ENCODE measurements at places on chromosomes 2 and 18. TPM values are rescaled to one million over a fixed set of nuclear protein-coding genes. Genes with fewer than 3 reads are reported as not detected.

GRCh38 chr18:58449464-58449863, 179.4 kb downstream of the ALPK2 start:
- no peak for DNase-seq

GRCh38 chr2:159086342-159086741, 117.9 kb downstream of the TANC1 start:
- no peak for DNase-seq

GRCh38 chr18:50807176-50807575, 12.6 kb downstream of the MRO start:
- no peak for DNase-seq

The DHRS9 gene
- polyA plus RNA-seq = 3.3 TPM

The WNT6 gene
- not detected for polyA plus RNA-seq

GRCh38 chr18:47985866-47986265, 55.4 kb upstream of the SMAD2 start:
- DNase-seq = no peak

The TUBB8B gene
- polyA plus RNA-seq = 0.30 TPM

The SESTD1 gene
- polyA plus RNA-seq = 15.8 TPM

DNA sequence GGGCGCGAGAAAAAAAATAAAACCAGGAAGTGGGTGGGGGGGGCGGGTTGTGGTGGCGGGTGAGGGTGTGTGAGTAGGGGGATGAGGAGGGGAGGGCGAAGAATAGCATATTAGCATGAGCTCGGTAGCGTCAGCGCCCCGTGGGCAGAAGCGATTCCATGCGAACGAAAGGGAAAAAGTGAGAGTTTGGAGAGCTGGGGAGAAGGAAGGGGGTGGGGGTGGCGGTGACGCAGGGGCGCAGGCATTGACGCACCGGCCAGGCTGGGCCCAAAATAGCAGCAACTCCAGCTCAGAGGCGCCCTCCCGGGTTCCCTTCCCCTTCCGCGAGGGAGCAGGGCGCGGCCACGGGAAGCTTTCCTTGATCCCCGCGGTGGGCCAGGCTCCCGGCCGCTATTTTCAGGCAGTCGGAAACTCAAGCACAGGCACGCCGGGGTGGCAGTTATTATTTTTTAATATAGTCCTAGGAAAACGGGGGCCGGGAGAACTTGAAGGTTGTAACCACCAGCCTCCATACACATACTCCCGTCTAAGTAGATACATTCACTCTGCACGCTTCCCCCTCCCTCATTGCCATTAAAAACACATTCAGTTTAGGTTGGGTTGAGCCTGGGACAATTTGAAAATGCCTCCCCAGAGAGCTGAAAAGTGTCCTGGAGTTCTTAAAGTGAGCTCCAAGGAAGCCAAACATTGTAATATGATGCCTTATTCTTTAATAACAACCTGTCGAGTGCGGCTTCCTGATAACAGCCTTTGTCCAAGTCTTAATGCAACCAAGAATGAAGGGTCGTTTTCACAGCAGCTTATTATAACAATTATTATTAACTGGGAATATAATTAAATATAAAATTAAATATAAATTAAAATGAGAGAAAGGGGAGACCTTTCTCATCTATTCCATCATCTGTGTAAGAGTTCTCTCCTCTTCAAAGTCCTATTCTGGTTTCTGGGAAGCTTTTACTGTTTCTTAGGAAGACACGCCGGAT, 2.3 kb upstream of the NR4A2 start:
- DNase-seq = no peak

GRCh38 chr2:60354713-60355112, 198.7 kb downstream of the BCL11A start:
- peak; percentile 55 for DNase-seq

- DNase-seq = no peak
These were observed 314.7 kb upstream of the SPRED2 start for GRCh38 chr2:65746931-65747675.

GRCh38 chr2:165561516-165561915, 92.0 kb downstream of the CSRNP3 start:
- no peak for DNase-seq

GRCh38 chr18:27493182-27493581, 308.1 kb upstream of the CHST9 start:
- DNase-seq = no peak

GRCh38 chr2:144079803-144080202, 440.1 kb downstream of the ZEB2 start:
- DNase-seq = no peak

The KCNF1 gene
- polyA plus RNA-seq = 0.08 TPM

DNA sequence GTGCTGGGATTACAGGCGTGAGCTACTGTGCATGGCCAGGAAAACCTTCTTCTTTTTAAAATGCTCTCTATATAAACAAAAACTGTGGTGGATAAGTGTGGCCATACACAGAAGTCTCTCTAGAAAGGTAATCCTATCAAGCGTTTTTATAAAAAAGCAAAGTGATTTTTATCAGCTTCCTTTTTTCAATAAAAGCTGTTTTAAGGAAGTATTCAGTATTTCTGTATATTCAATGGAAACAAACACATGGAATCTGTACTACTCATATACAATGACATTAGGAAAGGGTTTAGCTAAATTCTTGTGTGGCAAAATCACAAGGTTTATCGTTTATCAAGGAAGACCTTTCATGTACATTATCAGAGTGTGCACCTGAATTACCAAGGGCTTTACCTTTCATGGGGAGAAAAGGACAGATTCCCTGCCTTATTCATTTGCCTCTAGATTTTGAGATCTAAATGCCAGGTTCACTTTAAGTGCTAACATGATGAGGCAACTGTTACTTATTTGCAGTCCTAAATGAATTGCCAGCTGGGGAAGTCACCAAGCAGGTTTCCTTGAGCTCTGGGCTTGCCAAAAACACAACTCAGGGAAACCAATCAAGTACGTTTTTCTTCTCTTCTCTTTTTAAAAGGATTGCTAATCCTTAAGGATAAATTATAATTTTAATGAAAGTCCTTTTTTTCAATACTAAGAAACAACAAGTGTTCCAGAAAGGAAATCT, 70.8 kb downstream of the RTN4 start:
- DNase-seq = no peak
